Regular cardiac myocyte (primary cell): ENCODE measurements at places on chromosomes 12 and 14. TPM values are rescaled to one million over a fixed set of nuclear protein-coding genes. Genes with fewer than 3 reads are reported as not detected.

Gene E2F7
- 18.6 and 28.6 TPM in 2 replicates for total RNA-seq

Gene PPM1H
- 1.9 and 3.9 TPM in 2 replicates for total RNA-seq

Gene BBOF1
- total RNA-seq = 5.8 and 9.0 TPM in 2 replicates

Gene SLCO1B1
- total RNA-seq = not detected in 2 replicates

Gene GARIN6
- total RNA-seq = not detected in 2 replicates

Gene ACSS3
- total RNA-seq = 6.3 and 20.0 TPM in 2 replicates

Gene FLRT2
- total RNA-seq = 1.7 and 11.3 TPM in 2 replicates

Gene AQP6
- total RNA-seq = under 0.01 TPM in 1 of 2 replicates, not detected in the other

Gene IFNG-AS1
- total RNA-seq = not detected in 2 replicates

Gene KRT8
- total RNA-seq = 12.1 and 18.6 TPM in 2 replicates

Gene DHRS2
- under 0.01 and 0.19 TPM in 2 replicates for total RNA-seq

Gene ASCL1
- not detected in 2 replicates for total RNA-seq

Gene BTBD7
- 20.7 and 22.8 TPM in 2 replicates for total RNA-seq

Gene IL31
- total RNA-seq = not detected in 2 replicates

Gene OTOGL
- 0.19 and 0.28 TPM in 2 replicates for total RNA-seq

Gene TAC3
- total RNA-seq = 2.8 TPM in 1 of 2 replicates, not detected in the other

Gene RPGRIP1
- not detected in 2 replicates for total RNA-seq

Gene KRT78
- total RNA-seq = not detected in 2 replicates

Gene TAS2R14
- total RNA-seq = 1.5 and 3.7 TPM in 2 replicates

Gene RECQL
- 85.1 and 153 TPM in 2 replicates for total RNA-seq

Gene TTC7B
- total RNA-seq = 12.3 and 13.8 TPM in 2 replicates

Gene KRT3
- not detected in 2 replicates for total RNA-seq

Gene SPIC
- total RNA-seq = not detected in 2 replicates

Gene CCDC38
- under 0.01 TPM in 2 replicates for total RNA-seq

Gene SPX
- total RNA-seq = 0.38 and 0.85 TPM in 2 replicates

Gene ACVRL1
- total RNA-seq = 35.1 and 46.5 TPM in 2 replicates

Gene SLC38A4
- 0.28 and 1.7 TPM in 2 replicates for total RNA-seq

Gene KCNH3
- total RNA-seq = under 0.01 and 0.28 TPM in 2 replicates

Gene DIABLO
- 92.7 and 96.2 TPM in 2 replicates for total RNA-seq

Gene KIF21A
- 15.0 and 22.3 TPM in 2 replicates for total RNA-seq

Gene PGF
- 14.0 and 17.8 TPM in 2 replicates for total RNA-seq

Gene TMTC2
- 6.7 and 7.3 TPM in 2 replicates for total RNA-seq

Gene ABCC9
- 14.0 and 51.0 TPM in 2 replicates for total RNA-seq

Gene EID3
- 7.6 and 7.9 TPM in 2 replicates for total RNA-seq

Gene FAM186B
- 0.19 and 0.28 TPM in 2 replicates for total RNA-seq
